ENCODE measurements at places on chromosomes 3 and 15. TPM values are rescaled to one million over a fixed set of nuclear protein-coding genes. Genes with fewer than 3 reads are reported as not detected.
A peak's percentile ranks its signal among the peaks of the same experiment; 100 is the strongest.

Gene TM4SF18
- 1.5 TPM for total RNA-seq

GRCh38 chr3:169350228-169350627, 313.3 kb downstream of the MECOM start:
- H3K36me3 ChIP-seq = no peaks in the 10 kb centered on the region
- H3K27ac ChIP-seq = no peak overlapping the region
- no peak for DNase-seq
- no peak overlapping the region for H3K4me3 ChIP-seq
- H3K27me3 ChIP-seq = peaks cover 6% of the 10 kb centered on the region

DNA sequence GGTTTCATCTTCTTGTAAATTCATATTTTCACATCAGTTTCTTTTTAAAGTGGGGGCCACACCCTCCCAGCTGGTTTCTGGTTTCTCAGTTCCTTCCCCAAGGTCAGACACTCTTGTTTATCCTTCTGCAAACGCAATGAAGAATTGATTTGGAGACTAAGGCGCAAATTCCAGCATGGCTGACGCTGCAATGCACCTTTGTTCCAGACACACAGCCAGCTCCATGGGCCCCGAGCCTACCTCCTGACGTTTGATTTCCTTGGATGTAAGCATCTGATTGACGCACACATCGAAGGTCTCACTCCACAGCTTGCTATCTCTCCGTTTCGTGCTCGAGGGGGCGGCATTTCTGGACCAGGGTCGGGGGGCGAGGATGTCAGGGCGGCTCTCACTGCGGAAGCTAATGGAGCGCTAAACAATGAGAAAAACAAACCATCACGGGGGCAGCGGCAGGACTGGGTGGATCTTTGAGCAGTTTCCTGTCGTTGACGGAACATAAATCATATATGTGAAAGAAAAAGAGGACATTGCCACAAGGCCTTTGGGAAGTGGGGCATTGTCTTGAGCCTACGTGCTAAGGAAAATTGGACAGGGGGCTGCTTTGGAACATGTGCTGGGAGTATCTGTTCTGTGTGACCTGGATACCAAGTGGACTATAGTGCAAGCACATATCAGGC, 46.9 kb downstream of the ARHGEF3 start:
- H3K36me3 ChIP-seq = peaks cover 22% of the 10 kb centered on the region
- no peaks in the 10 kb centered on the region for H3K27me3 ChIP-seq
- no peak overlapping the region for H3K27ac ChIP-seq
- H3K4me3 ChIP-seq = no peak overlapping the region
- DNase-seq = peak; percentile 23

GRCh38 chr15:89496155-89497098, at the start of gene RHCG:
Gene RHCG (minus strand): TSS chr15:89496583. CDS start chr15:89496544, 39 bp downstream.
- H3K4me3 ChIP-seq = no peak within 1 kb of the TSS
- H3K27me3 ChIP-seq = peaks cover 93% of the 10 kb centered on the region
- no peak within 1 kb of the TSS for H3K27ac ChIP-seq
- no peak for DNase-seq
- no peaks in the 10 kb centered on the region for H3K36me3 ChIP-seq

GRCh38 chr15:76962337-76963013, 30.9 kb downstream of the RCN2 start:
- H3K36me3 ChIP-seq = no peaks in the 10 kb centered on the region
- H3K27me3 ChIP-seq = no peaks in the 10 kb centered on the region
- H3K4me3 ChIP-seq = no peak overlapping the region

- no peak overlapping the region for H3K27ac ChIP-seq
- no peaks in the 10 kb centered on the region for H3K36me3 ChIP-seq
Measured at GRCh38 chr15:79673416-79674123, 223.2 kb downstream of the MTHFS start.

Gene TCAIM
- 27.8 TPM for total RNA-seq

- no peak overlapping the region for H3K27ac ChIP-seq
- H3K27me3 ChIP-seq = no peaks in the 10 kb centered on the region
- DNase-seq = no peak
- H3K4me1 ChIP-seq = peaks cover 2% of the 10 kb centered on the region
Measured at GRCh38 chr3:47430606-47431005, 45.1 kb downstream of the SCAP start.

- no peak for DNase-seq
- H3K4me1 ChIP-seq = peaks cover 2% of the 10 kb centered on the region
- H3K27ac ChIP-seq = peak overlapping the region; percentile 19
Measured at GRCh38 chr3:157166561-157166960, 6.6 kb upstream of the CCNL1 start.

DNA sequence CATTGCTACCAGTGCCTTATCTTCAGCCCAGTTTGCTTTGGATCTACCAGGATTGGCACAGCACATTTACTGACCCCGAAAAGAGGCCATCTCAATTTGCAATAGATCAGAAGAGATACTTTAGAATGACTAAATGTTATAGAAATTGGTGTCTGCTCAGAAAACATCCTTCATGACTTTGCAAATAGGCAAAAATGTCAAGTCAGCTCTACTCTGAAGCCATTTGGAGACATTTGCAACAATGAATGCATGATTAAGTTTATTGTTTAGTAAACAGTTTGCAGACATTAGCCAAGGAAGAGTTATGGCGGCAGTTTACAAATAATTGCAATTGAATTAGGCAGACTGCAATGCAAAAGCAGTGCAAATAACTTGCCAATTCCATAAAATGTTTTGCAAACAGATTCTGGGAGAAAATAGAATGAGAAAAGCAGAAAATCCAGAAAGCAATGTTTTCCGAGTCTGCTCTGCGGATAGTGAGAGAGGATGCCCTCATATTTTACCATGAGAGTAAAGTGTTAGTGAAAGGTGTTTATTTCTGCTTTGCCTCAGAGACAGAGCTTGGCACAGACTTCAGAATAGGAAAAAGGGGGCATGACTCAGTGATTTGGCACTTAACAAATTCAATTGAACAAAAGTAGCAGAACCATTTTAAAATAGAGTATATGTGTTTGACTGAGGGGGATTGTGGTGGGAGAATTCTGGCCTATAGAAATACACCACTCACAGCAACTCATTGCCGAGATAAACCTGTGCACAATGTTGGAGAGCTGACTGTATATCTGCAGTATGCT, 334.9 kb upstream of the NR2F2 start:
- peaks cover 4% of the 10 kb centered on the region for H3K4me1 ChIP-seq
- no peak overlapping the region for H3K4me3 ChIP-seq
- no peaks in the 10 kb centered on the region for H3K36me3 ChIP-seq
- DNase-seq = no peak
- H3K27ac ChIP-seq = no peak overlapping the region
- H3K27me3 ChIP-seq = no peaks in the 10 kb centered on the region

DNA sequence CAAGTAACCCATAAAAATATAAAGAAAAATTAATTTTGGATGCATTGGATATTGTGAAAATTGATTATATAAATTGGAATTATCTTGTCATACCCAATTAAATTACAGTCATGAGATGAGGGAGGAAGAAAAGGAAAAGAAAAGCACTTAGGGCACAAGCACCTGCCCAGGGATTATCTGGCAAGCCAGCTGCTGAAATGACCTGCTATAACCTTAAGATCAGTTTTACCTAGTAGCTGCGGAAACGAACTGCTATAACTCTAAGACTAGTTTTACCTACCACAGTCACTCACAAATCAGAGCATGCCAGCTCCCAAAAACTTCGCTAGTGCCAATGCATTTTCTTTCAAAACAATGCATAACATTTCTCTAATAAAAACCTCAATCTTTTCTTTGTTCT, 26.2 kb downstream of the LRRFIP2 start:
- no peak for DNase-seq
- H3K27me3 ChIP-seq = no peaks in the 10 kb centered on the region
- H3K27ac ChIP-seq = no peak overlapping the region
- no peak overlapping the region for H3K4me3 ChIP-seq
- no peaks in the 10 kb centered on the region for H3K4me1 ChIP-seq

- H3K4me3 ChIP-seq = no peak overlapping the region
- no peaks in the 10 kb centered on the region for H3K4me1 ChIP-seq
- H3K27me3 ChIP-seq = no peaks in the 10 kb centered on the region
- DNase-seq = no peak
- no peak overlapping the region for H3K27ac ChIP-seq
Measured at GRCh38 chr15:51237816-51238215, 100.6 kb downstream of the CYP19A1 start.

Gene P4HTM
- 76.4 TPM for total RNA-seq

DNA sequence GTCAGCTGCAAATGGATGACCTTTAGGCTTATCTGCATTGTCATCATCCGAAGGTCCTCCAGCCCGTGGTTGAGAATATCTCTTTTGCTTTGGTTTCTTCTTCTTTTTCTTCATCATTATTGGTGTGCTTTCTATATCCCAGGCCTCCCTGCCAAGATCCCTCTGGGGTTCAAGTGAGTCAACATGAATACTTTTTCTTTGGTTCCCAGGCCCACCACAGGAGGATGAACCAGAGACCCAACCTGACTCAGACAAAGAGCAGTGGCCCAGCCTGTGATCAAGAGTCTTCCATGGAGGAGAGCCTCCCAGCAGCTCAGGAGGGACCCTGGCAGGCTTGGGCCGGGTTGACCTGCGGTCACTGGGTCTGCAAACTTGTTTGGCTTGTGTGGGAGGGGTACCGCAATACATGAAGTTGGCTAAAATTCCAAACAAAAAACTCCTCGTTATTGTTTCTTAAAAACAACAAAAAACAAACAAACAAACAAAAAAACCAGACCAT, 104.2 kb downstream of the MAP4 start:
- no peaks in the 10 kb centered on the region for H3K36me3 ChIP-seq
- H3K4me1 ChIP-seq = no peaks in the 10 kb centered on the region
- H3K27ac ChIP-seq = no peak overlapping the region
- no peak overlapping the region for H3K4me3 ChIP-seq
- DNase-seq = no peak

Gene CCNB2
- total RNA-seq = not detected

GRCh38 chr3:81395739-81396513, 365.5 kb downstream of the GBE1 start:
- no peaks in the 10 kb centered on the region for H3K27me3 ChIP-seq
- H3K36me3 ChIP-seq = no peaks in the 10 kb centered on the region
- no peak overlapping the region for H3K4me3 ChIP-seq
- no peak for DNase-seq
- H3K27ac ChIP-seq = no peak overlapping the region
- no peaks in the 10 kb centered on the region for H3K4me1 ChIP-seq

DNA sequence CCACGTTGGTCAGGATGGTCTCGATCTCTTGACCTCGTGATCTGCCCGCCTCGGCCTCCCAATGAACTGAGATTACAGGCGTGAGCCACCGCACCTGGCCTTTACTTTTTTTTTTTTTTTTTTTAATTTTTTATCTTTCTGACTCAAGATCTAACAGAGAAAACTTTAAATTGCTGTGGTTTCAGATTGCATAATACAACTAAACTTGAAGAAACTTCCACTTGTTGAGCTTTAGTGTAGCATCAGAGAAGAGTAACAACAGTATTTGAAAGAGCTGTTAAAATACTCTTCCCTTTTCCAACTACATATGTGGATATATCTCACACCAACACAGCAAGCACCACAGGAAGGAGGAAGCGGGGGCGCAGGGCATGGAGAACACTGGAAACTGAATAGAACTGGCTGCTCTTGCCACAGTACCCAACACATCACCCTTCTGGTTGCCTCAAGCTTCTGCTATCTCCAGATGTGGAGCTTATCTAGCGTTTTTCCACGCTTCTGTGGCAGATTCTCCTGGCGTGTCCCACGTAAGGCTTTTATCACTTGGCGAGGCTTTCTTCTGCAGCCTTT, 45.4 kb downstream of the MAP6D1 start:
- H3K4me3 ChIP-seq = no peak overlapping the region
- H3K4me1 ChIP-seq = no peaks in the 10 kb centered on the region
- no peak for DNase-seq
- H3K27ac ChIP-seq = no peak overlapping the region
- H3K36me3 ChIP-seq = peaks cover 95% of the 10 kb centered on the region

Gene ANKRD63
- not detected for total RNA-seq

Gene PEX5L
- 36.5 TPM for total RNA-seq

DNA sequence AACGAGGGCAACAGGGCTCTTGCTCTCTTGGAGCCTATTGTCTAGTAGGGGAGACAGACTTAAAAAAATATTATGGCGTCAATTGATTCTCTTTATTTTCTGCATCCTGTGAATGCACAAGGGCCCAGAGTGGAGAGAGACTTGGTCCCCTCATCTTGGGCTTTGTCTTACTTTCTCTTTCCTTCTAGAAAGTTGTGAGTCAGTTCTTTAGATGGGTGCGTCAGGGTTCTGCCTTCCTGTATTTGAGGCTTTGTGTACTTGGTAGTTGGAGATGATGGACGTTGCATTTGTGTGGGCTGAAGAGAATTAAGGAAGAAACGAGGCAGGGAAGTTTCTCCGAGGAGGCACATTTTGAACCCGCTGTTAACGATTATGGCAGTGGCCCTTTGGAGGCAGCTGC, 52.9 kb downstream of the CACNA1D start:
- H3K36me3 ChIP-seq = no peaks in the 10 kb centered on the region
- no peaks in the 10 kb centered on the region for H3K27me3 ChIP-seq
- H3K4me1 ChIP-seq = no peaks in the 10 kb centered on the region

DNA sequence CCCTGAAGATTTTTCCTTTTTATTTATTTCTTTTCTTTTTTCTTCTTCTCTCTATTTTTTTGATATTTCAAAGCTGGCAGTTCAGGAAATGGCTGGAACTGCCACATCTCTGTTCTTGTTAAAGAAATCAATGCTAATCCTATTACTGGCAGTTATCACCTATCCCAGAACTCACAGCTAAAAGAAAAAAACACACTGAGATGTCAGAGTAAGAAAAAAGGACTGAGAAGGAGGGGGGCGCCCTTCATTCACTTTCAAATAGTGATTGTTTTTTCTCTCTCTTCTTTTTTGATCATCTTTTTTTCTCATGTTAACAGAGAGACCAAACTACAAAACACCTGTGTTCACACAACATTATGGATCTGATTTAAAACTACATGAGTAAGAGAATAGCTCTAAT, 337.1 kb downstream of the IL20RB start:
- no peak overlapping the region for H3K4me3 ChIP-seq
- H3K4me1 ChIP-seq = no peaks in the 10 kb centered on the region
- H3K27ac ChIP-seq = no peak overlapping the region
- no peak for DNase-seq
- no peaks in the 10 kb centered on the region for H3K27me3 ChIP-seq
- H3K36me3 ChIP-seq = no peaks in the 10 kb centered on the region

Gene THSD4
- 21.8 TPM for total RNA-seq

All from tibial nerve (tissue), 4 donors.